ENCODE measurements at places on chromosomes 3 and 15.

DNA sequence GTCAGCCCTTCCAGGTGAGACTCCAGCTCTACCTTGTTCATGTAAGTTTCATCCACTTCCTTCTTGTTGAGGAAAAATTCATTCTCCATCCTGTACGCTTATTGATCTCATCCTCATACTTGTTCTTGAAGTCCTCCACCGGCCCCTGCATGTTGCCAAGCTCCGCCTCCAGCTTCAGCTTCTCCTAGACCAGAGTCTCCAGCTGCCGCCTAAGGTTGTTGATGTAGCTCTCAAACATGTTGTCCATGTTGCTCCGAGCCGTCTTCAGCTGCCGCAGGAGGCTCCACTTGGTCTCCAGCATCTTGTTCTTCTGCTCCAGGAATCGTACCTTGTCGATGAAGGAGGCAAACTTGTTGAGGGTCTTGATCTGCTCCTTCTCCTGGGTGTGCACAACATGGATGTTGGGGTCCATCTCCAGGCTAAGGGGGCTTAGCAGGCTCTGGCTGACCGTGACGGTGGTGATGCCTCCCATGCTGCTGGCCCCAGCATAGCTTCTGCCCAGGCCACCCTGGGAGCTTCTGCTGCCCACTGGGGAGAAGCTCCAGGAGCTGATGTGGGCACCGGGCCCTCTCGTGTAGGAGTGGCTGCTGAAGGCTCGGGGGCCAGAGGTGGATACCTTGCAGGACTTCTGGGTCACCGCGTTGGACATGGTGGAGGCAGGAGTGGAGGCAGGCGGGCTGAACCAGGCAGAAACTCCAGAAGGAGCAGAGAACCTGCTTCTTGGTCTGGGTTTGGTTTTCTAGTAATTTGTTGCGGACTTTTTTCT is 422.6 kb upstream of the ARPP21 start:
- no peaks in the 10 kb centered on the region for H3K36me3 ChIP-seq
- H3K27me3 ChIP-seq: no peaks in the 10 kb centered on the region
- DNase-seq: no peak
- H3K4me3 ChIP-seq: no peak overlapping the region
- H3K4me1 ChIP-seq: no peaks in the 10 kb centered on the region

DNA sequence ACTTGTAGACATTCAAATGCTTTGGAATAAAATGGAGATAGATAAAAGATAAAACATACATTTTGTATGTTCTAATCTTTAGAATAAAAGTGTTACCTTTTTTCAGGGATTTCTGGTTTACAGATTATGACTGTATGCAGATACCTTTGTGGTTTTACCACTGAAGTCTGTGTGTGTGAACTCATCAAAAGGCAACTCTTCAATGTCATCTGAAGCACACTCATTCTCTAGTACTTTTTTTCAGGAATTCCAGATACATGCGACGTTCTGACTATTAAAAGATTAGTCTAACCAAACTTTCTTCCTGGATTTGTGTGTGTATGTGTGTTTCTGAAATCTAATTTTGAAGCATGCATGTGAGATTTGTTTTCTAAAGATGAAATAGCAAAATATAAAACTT is 188.6 kb downstream of the NLGN1 start:
- H3K36me3 ChIP-seq: no peaks in the 10 kb centered on the region
- no peak for DNase-seq
- no peak overlapping the region for H3K27ac ChIP-seq
- H3K4me3 ChIP-seq: peak overlapping the region; percentile 96

DNA sequence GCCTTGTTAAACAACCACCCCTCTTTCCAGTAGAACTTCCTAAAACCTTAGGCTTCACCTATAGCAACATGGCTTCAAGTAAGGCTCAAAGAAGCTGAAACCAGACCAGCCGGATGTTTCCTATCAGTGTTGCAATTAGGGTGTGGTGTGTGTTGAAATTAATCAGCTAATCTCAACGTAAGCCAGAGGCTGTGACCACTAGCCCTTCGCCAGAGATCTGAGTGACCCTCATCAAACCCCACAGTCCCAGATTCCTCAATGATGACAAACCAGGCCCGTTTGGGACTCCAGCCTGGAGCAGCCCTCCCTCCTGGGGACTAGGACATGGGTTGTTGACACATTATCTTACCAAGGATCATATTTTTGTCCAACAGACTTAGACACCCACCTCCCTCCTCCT is 27.3 kb downstream of the CYP11A1 start:
- no peaks in the 10 kb centered on the region for H3K4me1 ChIP-seq
- no peak overlapping the region for H3K4me3 ChIP-seq
- no peak for DNase-seq
- H3K27me3 ChIP-seq: peaks cover 3% of the 10 kb centered on the region
- H3K36me3 ChIP-seq: no peaks in the 10 kb centered on the region
- H3K27ac ChIP-seq: peak overlapping the region; percentile 69

GRCh38 chr3:182309120-182309519 is 484.2 kb upstream of the ATP11B start:
- peaks cover 7% of the 10 kb centered on the region for H3K4me1 ChIP-seq
- peaks cover under 1% of the 10 kb centered on the region for H3K27me3 ChIP-seq
- H3K4me3 ChIP-seq: no peak overlapping the region
- H3K36me3 ChIP-seq: peaks cover 1% of the 10 kb centered on the region
- H3K27ac ChIP-seq: no peak overlapping the region

GRCh38 chr3:13333236-13333897 is 86.8 kb downstream of the NUP210 start:
- H3K27me3 ChIP-seq: no peaks in the 10 kb centered on the region
- H3K4me3 ChIP-seq: no peak overlapping the region
- H3K4me1 ChIP-seq: peaks cover 13% of the 10 kb centered on the region
- no peak for DNase-seq

- no peaks in the 10 kb centered on the region for H3K4me1 ChIP-seq
- no peaks in the 10 kb centered on the region for H3K36me3 ChIP-seq
- H3K27me3 ChIP-seq: peaks cover 24% of the 10 kb centered on the region
- H3K4me3 ChIP-seq: no peak overlapping the region
Observed at GRCh38 chr15:98017150-98017964, 56.9 kb downstream of the ARRDC4 start.

GRCh38 chr3:188104050-188104449 is 49.9 kb upstream of the LPP start:
- H3K36me3 ChIP-seq: no peaks in the 10 kb centered on the region
- peaks cover 4% of the 10 kb centered on the region for H3K4me1 ChIP-seq
- DNase-seq: no peak
- H3K4me3 ChIP-seq: no peak overlapping the region
- peaks cover 3% of the 10 kb centered on the region for H3K27me3 ChIP-seq

DNA sequence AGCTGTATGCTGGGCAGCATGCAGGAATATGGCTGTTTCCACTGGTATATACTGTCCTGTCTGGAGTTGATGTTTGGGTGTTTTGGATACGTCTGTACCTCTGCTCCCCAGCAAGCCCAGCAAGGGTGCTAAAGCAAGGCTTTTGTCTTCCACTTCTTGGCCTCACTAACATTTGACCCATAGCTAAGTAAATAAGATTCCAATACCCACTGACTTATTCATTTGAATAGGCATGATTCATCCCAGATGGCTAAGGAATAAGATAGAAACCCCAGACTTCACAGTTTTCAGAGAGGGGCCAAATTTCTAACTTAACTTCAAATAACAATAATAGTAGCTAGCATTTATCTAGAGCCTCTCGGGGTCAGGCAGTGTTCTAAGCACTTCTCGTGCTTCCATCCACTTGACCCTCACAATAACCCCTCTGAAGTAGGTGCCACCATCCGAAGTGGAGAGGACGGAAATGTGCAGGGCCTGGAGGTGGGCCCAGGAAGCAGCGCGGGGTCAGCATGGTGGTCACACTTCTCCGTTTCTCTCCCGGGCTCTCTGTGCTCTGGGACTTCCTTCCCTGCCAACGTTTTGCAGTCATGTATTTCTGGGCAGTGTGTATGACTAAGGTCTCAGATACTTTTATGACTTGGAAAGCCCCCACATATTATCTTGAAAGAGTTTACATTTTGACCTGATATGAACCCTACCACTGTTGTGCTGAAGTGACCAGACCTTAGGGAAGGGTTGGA is 39.3 kb downstream of the LRRK1 start:
- H3K27ac ChIP-seq: no peak overlapping the region
- H3K4me3 ChIP-seq: no peak overlapping the region
- peaks cover 6% of the 10 kb centered on the region for H3K4me1 ChIP-seq
- no peaks in the 10 kb centered on the region for H3K36me3 ChIP-seq
- peaks cover 21% of the 10 kb centered on the region for H3K27me3 ChIP-seq
- DNase-seq: no peak

Measured in type B pancreatic cell (in vitro differentiated cells).